GM12892 (cell line): ENCODE measurements at places on chromosomes 2 and 18.

GRCh38 chr2:48452108-48452507 lies 77.8 kb upstream of the STON1 start:
- DNase-seq: no peak

DNA sequence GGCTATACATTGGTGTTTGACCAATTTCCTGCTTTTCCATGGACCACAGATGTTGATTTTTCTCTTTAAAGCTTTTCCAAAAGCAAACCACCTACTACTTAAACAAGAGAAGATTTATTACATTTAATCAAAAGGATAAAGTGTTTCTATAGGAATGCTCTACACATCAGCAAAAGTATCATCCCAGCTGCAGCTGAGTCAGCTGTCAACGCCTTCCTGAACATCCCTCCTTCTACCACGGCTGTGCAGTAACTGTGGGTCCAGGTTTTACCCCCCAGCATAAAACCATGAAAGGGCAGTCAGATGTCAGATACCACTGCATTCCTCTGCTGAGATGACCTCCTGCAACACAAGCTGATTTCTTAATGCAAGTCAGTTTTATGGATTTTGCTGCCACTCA lies 524.5 kb upstream of the MEX3C start:
- DNase-seq: no peak

GRCh38 chr18:40867459-40867858 lies 1087.6 kb upstream of the PIK3C3 start:
- DNase-seq: no peak

DNA sequence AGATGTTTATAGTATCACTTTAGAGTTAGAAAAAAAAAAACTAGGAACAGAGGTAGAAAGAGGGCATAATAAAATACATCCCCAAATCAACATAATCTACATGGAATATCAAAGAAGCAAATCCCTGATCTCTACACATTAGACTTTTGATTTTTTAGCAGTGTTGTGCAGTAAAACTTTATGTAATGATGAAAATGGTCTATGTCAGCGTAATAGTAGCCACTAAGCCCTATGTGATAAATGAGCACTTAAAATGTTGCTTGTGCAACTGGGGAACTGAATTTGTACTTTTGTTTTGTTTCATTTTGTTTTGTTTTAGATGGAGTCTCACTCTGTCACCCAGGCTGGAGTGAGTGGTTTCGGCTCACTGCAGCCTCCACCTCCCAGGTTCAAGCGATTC lies 36.3 kb downstream of the LNPK start:
- DNase-seq: no peak

DNA sequence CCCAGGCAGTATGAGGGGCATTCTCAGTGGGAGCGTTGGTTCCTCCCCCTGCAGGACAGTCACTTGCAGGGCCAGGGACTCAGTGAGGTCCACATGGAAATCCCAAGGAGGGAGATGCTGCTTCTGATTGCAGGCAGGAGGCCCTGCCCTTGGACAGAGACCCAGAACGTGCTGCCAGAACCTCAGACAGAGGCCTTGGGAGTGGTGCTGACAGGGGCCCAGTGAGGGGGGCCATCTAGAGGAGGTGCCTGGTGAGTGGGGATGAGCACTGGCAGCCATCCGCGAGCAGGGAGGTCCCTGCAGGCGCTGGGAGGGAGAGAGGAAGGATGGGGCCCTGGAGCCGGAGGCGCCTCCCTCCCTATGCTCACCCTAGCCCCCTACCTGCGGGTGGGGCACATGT lies 133.1 kb downstream of the DYSF start:
- no peak for DNase-seq

GRCh38 chr2:64586883-64587481 lies 62.9 kb downstream of the AFTPH start:
- no peak for DNase-seq

GRCh38 chr2:44104855-44105271 lies 63.8 kb upstream of the PPM1B start:
- DNase-seq: no peak

DNA sequence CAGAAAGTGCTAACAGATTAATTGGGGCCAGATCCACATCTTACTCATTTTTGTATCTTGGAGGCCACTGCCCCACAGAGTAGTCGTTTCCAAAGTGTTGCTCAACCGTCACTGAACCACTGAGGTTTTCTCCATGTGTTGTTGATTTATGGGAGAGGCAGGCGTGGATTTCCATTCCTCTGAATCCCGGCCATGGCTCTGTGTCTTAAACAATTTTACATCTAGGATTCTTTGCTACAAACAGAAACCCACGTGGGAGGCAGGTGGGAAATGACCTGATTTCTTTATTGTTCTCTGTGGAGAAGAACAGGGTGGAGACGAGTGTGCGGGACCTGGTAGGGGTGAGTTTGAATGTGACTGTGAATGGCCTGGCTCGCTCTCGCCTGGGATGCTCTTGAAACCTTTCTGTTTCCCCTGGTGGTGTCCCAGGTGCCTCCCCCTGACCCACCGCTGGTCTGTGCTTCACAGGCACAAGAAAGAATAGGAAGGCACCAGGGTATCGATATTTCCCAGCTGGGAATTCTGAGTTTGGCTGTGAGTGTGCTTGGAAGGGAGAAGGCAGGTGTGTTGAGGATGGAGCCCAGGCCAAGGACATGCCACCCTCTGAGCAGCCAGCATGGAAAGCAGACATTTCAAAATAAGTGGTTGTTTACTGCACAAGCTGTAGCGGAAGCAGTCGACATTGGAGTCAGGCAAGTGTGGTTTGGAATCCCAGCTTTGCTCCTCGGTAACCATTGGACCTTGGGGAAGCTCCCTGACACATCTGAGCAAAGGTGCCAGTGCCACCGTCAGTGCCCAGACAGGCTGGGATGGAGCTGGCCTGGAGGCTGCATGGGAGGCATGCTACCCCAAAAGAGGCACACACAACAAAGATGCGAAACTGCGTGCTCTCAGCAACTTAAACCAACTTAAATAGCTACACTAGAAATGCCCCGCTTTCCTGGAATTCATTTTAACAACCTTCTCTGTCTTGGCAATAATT lies 50.0 kb downstream of the LPIN1 start:
- DNase-seq: no peak

DNA sequence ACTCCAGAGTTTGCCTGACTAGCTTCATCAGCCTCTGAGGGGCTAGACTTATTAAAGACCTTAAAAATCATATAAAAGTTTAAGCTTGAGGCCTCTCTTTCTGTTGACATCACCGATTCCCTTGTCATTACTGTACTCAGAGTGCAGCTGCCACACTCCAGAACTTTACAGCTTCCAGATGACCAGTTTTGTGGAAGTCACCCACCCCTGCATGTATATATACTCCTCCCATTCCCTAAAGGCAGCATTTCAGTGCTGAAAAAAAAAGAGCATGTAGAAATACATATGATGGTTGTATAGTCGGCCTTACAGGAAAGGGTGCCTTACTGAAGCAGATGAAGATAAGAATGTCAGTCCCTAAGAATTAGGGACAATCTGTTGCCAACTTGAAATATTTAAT lies 117.3 kb downstream of the FEZ2 start:
- DNase-seq: no peak

- no peak for DNase-seq
These were observed 71.3 kb downstream of the MRO start for GRCh38 chr18:50748243-50749229.

- DNase-seq: peak; percentile 59
These were observed at the start of gene TBC1D8 for GRCh38 chr2:101151146-101151858. Gene TBC1D8 (minus strand): TSS chr2:101151382. CDS start chr2:101151253, 129 bp downstream.

DNA sequence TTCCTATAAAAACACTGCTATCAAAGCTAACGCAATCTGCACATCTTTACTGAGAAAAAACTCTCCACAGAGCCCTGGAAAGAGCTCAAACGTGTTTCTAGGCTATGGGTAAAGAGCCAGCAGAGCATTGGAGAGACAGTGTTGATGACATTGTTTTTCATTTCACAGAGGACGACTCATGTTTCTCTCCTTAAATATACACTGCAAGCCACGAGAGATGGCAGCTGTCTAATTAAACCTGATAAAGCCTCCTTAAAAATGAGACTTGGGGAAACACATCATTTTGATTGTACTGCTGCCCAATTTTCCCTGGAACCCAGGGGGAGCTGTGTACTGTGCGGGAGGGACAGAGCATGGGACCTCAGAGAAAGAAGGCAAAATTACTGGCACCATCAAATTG lies 294.3 kb upstream of the SETBP1 start:
- DNase-seq: no peak

DNA sequence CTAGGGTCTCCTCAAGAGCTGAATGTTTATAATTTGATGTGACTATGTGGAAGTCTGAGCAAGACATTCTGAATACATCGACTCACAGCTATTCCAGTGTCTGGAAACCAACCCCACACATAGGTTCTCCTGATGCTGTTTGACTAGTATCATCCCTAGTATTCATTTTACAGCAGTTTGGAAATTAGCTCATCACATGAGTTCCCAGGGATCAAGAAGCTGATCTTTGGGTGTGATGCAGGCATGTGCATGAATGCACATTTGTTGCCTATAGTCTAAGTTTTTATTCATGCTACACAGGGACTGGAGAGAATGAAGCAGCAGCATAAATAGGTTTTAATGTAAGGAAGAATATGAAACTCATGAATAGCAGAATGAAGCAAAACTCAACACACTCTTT lies 284.3 kb upstream of the SPRED2 start:
- DNase-seq: no peak

GRCh38 chr2:178529194-178529593 lies 48.9 kb downstream of the PLEKHA3 start:
- no peak for DNase-seq

- DNase-seq: no peak
These were observed 165.3 kb downstream of the LCLAT1 start for GRCh38 chr2:30612371-30612770.
